ENCODE measurements at places on chromosomes 2 and 18.

GRCh38 chr2:46561731-46562450, 82.5 kb downstream of the TMEM247 start:
- DNase-seq = no peak

DNA sequence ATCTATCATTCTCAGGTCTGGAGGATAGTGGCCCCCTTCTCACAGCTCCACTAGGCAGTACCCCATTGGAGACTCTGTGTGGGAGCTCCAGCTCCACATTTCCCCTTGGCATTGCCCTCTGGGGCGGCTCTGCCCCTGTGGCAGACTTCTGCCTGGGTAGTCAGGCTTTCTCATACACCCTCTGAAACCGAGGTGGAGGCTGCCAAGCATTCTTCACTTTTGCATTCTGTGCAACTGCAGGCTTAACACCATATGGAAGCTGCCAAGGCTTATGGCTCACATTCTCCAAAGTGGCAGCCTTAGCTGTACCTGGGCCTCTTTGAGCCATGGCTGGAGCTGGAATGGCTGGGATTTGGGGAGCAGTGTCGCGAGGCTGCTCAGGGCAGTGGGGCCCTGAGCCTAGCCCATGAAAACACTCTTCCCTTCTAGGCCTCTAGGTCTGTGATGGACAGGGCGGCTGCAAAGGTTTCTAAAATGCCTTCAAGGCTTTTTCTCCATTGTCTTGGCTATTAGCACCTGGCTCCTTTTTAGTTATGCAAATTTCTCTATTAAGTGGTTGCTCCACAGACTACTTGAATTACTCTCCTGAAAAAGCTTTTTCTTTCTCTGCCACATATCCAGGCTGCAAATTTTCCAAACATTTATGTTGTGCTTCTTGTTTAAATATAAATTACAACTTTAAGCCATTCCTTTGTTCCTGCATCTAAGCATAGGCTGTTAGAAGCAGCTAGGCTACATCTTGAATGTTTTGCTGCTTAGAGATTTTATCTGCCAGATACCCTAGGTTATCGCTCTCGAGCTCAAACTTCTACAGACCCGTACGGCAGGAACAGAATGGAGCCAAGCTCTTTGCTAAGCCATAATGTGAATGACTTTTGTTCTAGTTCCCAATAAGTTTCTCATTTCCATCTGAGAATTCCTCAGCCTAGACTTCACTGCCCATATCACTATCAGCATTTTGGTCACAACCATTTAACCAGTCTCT, 206.5 kb downstream of the CPS1 start:
- no peak for DNase-seq

DNA sequence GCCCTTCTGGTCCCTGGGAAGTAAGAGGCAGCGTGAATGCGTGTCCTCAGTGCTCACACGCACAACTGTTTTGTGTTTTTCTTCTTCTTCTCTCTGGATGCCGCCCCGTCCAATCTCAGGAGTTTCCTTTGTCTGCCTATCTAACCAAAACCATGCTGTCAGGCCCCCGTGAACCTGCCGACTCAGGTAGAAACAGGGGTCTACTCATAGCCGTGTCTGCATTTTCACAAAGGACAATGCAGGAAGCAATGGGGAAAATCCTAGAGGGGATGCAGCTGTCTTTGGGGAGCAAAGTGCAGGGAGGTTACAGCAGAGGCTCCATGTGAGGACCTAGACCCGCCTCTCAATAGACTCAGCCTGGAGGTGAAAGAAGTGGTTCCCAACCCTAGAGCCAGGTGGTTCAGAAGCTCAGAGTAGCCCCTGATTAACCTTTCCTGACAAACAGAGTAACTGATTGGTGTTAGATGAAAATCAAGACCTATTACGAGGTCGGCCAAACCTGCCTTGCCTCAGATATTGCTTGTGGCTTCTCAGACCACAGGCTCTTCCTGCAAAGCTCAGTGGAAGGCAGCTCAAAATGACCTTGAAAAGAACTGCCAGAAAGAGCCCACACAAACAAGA, 49.3 kb downstream of the CD226 start:
- no peak for DNase-seq

GRCh38 chr2:190534310-190535120, at the start of gene NEMP2:
Gene NEMP2, minus strand, starts transcription at chr2:190534722. Its CDS starts 67 bp downstream, at chr2:190534655.
- DNase-seq = peak; percentile 64
